ENCODE measurements at places on chromosomes 3 and 15.

DNA sequence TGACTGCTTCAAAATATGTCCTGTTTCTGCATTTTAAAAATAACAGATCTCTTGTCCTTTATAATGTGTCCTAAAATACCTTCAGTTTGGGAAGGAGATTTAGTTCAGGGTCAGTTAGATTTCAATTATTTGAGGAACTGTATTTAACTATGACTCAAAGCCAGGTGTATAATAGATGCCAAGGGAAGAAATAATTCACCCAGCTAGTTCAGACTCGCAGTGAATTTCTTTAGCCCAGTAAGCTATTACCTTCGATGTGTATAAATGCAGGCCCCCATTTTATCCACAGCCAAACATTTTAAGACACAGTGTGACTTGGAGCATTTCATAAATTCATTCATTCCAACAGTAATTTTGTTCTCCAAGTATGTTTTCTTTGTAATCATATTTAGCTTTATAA lies 458.0 kb downstream of the ZNF385D start:
- no peak for DNase-seq

DNA sequence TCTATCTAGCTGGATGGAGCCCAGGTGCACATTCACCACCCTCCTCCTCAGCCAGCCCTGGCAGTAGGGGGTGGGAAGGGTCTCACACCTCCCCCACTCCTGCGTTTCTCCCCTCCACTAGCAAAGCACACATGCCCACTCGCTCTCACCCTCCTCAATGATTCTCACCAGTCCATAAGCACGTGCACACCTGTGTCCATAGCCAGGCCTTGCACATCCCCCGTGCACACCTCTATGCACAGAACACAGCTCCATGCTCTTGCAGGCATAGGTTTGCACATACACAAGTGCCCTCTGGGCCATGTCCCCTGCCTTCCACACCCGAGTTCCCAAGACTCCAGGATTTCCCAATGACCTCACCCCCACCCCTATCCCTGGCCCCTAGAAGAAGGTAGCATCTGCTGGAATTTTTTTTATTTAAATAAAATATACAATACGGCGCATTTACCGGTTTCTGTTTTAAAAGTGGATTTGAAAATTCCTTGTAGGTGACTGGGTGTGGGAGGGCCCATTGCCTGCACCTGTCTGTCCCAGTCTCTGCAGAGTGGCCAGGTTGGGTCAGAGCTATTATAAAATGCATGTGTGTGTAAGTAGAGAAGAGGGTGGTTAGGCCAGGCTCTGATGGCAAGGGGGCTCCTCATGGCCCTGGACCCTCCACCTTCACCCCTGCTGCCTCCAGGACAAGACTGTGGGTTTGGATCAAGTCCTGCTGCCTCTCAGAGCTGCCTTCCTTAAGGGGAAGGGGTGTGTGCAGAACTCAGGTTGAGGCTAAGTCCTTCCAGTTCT lies 49.1 kb downstream of the HCN4 start:
- no peak for DNase-seq

DNA sequence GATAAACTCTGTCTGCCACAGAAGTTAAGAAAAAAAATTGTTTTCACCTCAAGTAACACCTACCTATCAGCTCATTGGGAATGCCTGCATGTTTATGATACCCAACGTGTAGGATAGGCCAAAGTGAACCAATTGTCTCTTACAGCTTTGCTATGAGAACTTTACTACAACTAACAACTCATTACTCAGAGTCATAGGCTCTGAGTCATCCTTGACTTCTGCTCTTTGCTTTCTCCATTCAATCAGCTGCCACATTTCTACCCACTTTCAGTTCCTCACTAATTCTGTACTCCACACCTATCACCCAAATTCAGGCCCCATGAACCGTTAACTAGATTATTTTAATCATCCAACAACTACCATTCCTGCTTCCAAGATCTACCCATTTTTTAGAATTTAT lies 843.9 kb downstream of the TUSC7 start:
- no peak for DNase-seq

GRCh38 chr3:108099679-108100428 lies 9.0 kb upstream of the CD47 start:
- DNase-seq, result no peak

DNA sequence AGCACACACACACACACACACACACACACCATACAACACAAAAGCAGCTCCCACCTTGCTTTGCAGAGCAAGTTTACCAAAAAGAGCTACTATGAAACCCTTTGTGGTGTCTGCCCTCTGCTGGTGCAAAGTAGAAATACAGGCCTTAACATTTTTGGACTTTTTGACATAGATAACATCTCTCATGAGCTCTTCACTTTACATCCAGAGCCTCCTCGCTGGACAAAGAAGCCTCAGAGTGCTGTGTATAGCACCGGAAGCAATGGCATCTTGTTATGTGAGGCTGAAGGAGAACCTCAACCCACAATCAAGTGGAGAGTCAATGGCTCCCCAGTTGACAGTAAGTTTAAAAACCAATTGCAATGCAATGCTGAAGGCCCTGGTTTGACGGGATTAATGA lies 157.9 kb downstream of the CHL1 start:
- no peak for DNase-seq

DNA sequence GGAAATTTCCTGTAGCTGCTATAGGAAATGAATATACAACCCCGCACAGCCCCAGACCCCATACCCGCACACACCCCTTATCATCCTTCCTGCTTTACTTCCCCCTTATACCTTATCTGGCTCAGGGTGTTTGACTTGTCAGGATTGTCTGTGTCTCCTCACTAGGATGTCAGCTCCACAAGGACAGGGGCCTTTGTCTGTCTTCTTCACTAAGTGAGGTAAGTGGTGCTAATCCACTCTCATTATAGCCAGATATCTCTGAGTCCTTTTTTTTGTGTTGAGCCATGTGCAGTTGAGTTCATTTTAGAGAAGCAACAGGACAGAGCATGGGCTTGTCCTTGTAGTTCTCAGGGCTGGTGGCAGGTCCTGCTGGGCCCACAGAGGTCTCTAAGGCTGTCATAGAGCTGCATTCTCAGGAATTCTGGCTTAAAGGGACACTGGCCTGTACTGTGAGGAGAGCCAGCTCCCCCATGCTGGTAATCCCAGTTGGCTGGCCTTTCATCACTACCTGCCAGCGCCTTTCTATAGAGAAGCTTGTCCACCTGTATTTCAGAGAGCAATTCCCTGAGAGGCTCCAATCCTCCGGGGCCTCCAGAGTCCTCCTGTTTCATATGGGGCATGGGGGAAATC lies 9.0 kb downstream of the KY start:
- no peak for DNase-seq

DNA sequence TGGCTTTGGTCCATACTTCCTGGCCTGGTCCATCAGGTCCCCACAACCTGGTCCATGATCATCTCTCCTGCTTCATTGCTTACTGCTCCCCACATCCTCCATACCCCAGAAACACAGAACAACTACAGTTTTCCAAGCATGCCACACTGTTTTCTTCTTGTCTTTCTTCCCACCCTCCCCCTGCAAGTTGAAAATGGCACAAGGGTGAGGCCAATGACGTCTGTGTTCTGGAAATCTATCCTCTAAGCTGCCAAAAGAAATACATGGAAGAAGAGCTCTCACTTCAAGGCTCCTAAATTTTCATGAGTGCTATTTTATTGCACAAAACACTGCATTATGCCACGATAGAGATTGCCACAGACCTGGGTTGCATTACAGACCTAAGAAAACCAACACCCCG lies 404.4 kb downstream of the VPS13C start:
- no peak for DNase-seq

- no peak for DNase-seq
Measured at GRCh38 chr3:98574132-98574531, 19.3 kb downstream of the CPOX start.

DNA sequence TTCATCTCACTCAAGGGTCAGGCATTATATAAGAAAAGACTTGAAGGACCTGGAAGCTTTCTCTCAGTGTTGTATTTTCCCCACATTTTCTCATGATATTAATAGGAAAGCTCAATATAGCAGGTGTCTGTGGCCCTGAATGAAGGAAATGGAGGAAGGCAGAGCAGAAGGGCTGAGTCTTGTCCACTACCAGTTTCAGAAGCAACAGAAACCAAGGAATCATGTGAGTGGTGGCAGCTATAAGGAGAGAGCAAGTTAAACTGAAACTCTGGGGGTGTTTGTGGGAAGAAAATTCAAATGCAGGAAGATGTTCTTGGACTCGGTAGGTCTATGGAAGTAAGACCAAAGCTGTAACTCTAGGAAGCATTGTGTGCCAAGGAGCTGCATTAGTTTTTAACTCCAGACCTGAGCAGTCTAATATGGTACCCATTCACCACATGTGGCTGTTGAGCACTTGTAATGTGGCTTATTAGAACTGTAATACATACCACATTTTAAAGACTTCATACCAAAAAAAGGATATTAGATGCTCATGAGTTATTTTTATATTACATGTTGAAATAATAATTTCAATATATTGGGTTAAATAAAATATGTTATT lies 278.8 kb upstream of the GADL1 start:
- DNase-seq, result no peak

- no peak for DNase-seq
Measured at GRCh38 chr3:102979191-102979590, 544.4 kb downstream of the ZPLD1 start.

GRCh38 chr3:178513546-178514380 lies 22.5 kb upstream of the KCNMB2 start:
- DNase-seq, result no peak

DNA sequence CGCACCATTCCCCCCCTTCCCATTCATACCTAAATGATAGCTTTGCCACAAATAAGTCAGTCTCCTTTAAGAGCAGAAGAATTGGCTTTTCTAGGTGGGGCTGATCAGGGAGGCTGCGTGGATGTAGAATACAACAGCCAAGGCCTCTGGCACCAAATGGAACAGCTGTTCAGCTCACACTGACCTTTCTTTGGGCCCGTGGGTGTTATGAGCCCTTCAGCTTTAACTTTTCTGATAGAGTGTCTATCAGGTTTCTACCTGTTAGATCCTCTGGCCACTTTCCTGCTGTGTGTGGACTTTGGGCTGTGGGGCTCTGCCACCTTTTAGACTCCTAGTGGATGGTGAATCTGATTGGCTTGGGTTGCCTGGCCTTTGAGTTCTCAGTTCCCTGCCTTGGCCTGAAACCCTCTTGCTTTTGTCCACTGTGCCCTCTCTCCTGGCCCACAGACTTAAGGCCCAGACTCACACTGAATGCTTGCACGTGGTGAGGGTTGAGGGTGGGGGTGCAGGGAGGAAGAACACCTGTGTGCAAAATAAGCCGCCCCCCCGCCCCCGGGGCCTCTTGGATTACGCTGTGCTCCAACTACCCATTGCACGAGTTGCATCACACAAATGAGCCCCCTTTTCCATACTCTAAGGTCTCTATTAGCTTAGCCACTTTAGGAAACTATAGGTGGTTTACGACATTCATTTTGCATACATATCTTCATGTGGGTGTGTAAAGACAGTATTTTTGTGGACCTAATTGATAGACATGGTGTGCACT lies 1.3 kb upstream of the RFX7 start:
- no peak for DNase-seq

Data from stimulated activated CD4-positive, alpha-beta T cell treated with anti-CD3 and anti-CD28 coated beads, Interleukin-15, amount 100 ng/mL, for 1 hour (primary cell).